Skeletal muscle tissue (tissue), 5 donors: ENCODE measurements at places on chromosomes 7 and 10. TPM values are rescaled to one million over a fixed set of nuclear protein-coding genes. Genes with fewer than 3 reads are reported as not detected.

ZNF25 gene
- total RNA-seq, result 7.8 TPM

GIMAP1 gene
- 1.0 TPM for total RNA-seq

PIK3AP1 gene
- 6.3 TPM for total RNA-seq

PTN gene
- 21.9 TPM for total RNA-seq

STEAP4 gene
- 3.7 TPM for total RNA-seq

OR2A5 gene
- not detected for total RNA-seq

COL17A1 gene
- under 0.01 TPM for total RNA-seq

RARRES2 gene
- 54.3 TPM for total RNA-seq

CYP3A4 gene
- not detected for total RNA-seq

LRRC27 gene
- total RNA-seq, result 2.6 TPM

LIPN gene
- not detected for total RNA-seq

ATG9B gene
- total RNA-seq, result not detected

HNRNPA2B1 gene
- 99.7 TPM for total RNA-seq

SOSTDC1 gene
- 8.4 TPM for total RNA-seq

RFC2 gene
- 21.4 TPM for total RNA-seq

GBF1 gene
- total RNA-seq, result 17.7 TPM

STAG3 gene
- 0.52 TPM for total RNA-seq

NPFFR1 gene
- under 0.01 TPM for total RNA-seq

UCN3 gene
- total RNA-seq, result not detected

PTPRZ1 gene
- 4.7 TPM for total RNA-seq

IQUB gene
- total RNA-seq, result 0.52 TPM
